Stimulated activated CD8-positive, alpha-beta memory T cell treated with anti-CD3 and anti-CD28 coated beads, Interleukin-4, amount 100 ng/mL, for 1 hour (primary cell): ENCODE measurements at places on chromosomes 4 and X.

GRCh38 chr4:7389719-7390118 is 45.0 kb downstream of the PSAPL1 start:
- no peak for DNase-seq

DNA sequence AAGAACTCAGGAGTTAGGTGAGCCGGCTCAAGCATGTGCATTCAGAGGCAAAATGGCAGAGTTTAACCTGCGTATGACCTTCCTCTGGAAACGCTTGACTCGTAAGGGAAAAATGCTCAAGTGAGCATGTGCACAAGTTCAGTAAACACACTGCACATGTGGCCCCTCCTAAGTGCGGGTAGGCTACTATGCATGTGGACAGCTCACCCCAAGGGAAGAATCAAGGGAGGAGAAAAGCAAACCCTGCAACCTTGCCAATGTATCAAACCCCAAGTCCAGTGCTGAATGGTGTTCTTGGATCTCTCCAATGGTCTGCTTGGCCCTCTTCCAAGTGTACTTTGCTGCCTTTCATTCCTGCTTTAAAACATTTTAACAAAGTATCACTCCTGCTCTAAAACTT is 407.1 kb downstream of the ADAM29 start:
- no peak for DNase-seq

GRCh38 chrX:133668225-133668931 is 253.1 kb upstream of the GPC4 start:
- DNase-seq, result no peak

- DNase-seq, result no peak
Observed at GRCh38 chr4:158710814-158711213, 12.4 kb downstream of the PPID start.

DNA sequence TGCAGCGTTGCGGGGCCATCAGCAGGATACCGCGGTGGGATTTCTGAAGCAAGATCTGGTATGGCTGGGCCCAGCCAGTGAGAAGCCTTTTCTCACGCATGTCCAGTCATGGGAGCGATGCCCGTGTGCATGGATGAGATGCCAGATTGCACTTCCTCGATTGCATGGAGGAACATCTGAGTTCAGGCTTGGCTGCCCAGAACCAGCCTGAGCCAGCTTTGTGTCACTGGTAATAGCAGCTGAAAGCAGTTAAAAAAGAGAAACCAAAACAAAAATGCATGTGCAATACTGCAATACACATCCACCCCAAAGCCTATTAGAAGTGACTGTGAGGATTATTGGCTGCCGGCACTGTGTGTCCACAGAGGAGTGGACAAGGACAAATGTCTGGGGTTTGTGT is 59.3 kb downstream of the PSAPL1 start:
- no peak for DNase-seq
